ENCODE measurements at places on chromosomes 7 and 10. TPM values are rescaled to one million over a fixed set of nuclear protein-coding genes. Genes with fewer than 3 reads are reported as not detected.

- no peak for DNase-seq
Measured at GRCh38 chr10:43524434-43525247, 49.8 kb downstream of the ZNF239 start.

GRCh38 chr7:157738066-157738460 lies 401.3 kb downstream of the DNAJB6 start:
- DNase-seq, result no peak

- DNase-seq, result peak; percentile 76
Measured at GRCh38 chr10:17453373-17454091, 863 bp downstream of the ST8SIA6 start.

GRCh38 chr7:136489808-136490207 lies 378.6 kb upstream of the CHRM2 start:
- no peak for DNase-seq

DNA sequence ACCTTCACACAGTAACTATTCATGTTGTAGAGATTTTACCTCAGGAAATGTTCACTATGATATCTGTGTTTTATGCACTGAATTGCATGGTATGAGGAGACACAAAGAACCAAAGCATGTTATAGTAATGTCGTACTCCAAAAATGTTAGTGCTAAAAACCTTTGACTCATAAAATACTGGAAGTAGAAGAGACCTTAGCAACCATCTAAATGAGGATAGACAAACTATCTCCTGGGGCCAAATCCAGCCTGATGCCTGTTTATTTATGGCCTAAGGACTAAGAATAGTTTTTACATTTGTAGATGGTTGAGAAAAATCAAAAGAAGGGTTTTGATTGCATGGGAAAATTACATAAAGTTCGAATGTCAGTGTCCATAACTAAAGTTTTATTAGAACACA lies 535.1 kb downstream of the INHBA start:
- DNase-seq, result no peak

GRCh38 chr10:100883312-100883821 lies 29.4 kb upstream of the SLF2 start:
- DNase-seq, result peak; percentile 39

The EPHA1 gene
- 13.9 TPM for total RNA-seq
